Left renal cortex interstitium (tissue), 4 donors: ENCODE measurements at places on chromosomes 4 and X. TPM values are rescaled to one million over a fixed set of nuclear protein-coding genes. Genes with fewer than 3 reads are reported as not detected.

GRCh38 chrX:72097098-72097497 lies 34.6 kb downstream of the RTL5 start:
- no peak for DNase-seq

DNA sequence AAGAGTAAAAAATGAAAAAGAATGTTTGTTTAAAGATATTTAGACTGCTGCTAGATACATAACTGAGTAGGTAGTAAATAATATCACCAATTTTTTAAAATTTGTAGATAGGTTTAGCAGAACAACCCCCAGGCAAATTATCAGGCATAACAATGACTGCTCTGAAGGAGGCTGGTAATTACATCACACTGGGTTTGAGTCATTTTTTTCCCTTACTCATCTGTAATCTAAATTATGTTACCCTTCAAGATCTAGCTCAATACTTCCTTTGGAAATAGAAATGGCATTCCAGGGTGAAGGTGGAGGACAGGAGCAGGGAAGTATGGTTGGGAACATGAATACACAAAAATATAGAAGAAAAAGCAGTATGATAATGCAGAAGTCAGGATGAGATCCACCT lies 431.6 kb upstream of the MAOA start:
- no peak for DNase-seq

DNA sequence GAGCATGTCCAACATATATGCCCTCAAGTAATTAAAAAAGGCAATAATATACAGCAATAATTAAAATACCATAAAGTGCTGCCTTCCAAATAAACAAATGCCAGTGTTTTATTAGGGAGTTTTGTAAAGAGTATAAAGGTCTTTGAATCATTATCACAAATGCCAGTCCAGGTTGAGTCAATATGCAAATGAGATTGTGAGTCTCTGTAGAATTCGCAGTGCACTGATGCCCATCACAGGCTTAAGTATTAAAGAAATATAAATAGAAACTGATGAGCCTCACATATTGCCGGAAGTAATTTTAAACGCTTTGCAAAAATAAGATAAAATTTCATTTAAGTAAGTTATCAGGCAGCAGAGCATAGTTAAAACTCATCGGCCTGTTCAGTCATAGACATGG lies 205.0 kb upstream of the TECRL start:
- DNase-seq, result no peak

DNA sequence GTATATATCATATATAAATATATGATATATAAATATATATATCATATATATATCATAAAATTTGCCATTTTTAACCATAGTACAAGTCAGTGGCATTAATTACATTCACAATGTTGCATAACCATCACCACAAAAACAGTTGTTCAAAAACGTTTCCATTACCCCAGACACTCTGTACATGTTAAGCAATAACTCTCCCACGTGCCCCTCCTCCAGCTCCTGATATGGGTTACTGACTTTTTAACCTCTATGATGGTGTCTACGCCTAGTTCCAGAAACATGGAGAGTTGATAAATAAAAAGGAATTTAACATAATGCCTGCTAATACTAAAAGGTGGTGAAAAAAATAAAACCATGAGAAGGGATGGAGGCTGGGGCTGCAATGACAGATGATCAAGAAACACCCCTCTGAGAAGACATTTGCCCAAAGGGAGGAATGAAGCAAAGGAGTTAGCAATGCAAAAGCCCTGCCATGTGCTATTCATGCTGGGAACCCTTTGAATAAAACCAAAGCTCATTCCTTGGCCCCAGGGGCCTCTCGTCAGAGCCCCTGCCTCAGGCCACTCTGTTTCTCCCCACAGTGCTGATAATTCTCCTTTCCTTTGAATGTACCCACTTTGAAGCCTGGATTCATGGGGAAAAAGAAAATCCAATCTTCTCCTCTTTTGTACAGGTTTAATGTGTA lies 144.3 kb downstream of the NWD2 start:
- DNase-seq, result no peak

DNA sequence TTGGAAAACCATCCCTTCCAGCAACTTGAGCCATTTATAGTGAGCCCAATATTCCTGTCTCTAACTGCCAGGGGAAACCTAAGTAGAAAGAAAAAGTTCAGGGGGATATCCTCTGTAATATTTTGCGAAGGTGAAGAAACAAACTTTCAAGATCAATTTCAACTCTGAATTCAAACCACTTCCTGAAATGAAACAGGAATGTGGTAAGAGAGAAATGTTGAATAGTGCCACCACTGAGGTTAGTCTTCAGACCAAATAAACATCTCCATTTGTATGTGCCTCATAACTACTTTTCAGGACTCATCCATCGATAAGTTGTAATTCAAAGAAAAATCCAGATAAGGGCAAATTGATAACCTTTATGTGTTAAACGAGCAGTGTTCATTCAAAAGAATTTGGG lies 128.7 kb downstream of the GABRB1 start:
- DNase-seq, result no peak

DNA sequence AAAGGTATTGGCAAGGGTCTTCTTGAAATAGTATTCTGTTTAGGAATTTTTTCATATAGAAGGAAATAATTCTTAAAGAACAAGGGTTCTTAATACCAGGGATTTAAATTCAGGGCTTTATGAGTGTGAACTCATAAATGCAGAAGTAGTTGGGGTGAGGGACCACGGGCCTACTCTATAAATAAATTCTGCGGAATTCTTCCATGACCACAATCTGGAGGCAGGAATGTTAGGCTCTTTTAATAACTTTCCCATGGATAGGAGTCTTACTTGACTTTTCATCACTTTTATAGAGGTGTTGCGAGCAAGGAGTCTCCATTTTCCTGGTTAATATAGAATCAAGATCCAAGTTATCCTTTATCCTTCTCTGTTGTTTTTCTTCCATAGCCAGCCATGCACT lies 76.7 kb upstream of the SLC4A4 start:
- no peak for DNase-seq

DNA sequence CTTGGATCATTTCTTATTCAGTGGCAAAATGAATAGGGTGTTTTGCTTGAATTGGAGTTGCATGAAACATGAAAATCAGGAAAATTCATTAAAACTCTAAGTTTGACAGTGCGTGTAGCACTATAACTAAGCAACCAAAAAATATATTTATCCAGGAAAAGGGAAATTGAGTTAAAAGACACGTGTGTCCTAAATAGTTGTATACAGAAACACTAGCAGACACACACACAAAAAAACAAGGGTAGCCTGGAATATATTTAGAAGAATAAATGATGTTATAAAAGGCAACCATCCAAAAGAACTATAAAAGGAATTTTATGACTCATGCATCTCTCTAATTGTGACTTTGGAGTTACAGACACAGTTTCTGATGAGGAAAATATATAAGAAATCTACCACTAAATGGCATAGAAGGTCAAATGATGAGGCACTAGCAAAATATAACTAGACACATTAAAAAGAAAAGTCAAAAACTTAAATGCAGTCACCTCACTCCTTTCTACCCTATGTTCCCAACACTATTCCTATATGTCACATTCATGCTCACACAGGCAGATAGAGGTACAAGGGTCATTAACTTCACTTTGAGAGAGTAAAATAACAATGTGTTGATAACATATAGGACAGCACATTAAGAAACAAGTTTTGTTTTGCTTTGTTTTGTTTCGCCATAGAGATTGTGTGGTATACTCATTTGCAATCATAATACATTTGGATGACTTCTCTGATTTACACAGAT lies 793.6 kb upstream of the INTU start:
- no peak for DNase-seq

DNA sequence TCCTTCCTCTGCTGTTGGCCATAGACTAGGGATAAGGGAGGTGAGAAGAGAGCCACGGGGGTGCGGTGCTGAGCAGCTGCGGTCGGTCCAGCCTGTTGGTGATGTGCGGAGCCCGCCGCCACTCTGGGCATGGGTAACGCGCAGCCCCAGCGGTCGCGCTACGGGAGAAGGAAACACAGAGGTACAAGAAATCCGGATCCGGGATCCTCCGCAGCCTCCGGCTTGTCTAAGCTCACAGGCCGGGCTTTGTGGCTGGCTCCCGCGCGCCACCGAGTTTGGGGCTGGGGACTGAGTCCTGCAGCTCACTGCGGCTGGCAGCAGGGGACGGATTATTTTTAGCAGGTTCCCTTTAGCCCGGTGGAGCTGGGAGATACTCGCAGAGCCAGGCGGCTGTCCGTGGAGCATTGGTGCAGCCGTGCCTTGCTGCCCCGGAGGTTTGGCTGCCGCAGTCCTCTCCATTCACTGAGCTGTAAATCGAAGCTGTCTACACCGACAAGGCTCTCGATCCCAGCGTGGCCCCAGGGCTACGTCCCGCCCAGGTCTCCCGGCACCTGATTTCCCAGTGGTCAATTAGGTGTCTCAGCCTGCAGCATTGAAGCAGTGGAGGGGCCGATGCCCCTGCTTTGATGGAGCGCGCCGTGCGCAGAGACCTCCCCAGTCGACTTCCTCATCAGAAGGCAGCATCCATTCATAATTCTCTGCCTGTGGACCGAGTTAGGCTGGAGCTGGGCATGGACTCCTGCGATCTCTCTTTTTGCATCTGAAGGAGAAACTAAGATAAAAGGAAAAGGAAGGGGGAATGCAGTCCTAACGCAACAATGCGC lies 81.9 kb upstream of the SCML1 start:
- DNase-seq, result no peak

DNA sequence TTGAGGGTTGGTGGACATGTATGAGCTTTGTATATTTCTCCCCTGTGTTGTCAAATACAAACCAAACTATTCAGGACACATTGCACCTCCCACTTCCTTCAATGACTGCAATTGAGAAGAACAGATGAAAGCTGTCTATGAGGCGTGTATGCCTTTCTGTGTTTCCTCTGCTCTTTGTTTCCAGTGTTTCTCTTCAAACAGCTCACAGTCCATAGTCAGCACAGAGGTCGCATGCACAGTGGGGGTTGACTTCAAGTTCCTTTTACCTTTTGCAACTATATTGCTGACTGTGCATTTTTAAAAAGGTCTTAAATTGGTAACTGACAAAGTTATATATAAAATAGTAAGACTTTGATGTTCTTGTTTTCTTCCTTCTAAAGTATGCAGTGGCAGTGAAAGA lies 957.8 kb downstream of the C4orf33 start:
- DNase-seq, result no peak

DNA sequence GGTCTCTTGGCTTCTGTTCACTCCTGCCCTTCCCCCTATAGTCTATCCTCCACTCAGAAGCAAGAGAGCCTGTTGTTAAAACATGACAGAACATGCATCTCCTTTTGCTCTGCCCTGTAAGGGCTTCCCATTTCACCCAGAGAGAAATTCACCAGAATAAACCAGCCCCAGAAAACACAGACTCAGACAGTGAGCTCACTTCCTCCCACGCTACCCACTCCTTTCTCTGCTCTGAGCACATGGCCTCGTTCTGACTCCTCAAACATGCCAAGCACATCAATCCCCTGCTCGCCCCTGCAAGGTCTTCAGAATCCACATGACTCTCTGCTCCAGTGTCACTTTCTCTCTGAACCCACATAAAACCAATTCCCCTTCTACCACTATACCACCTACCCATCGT lies 50.4 kb downstream of the MID1 start:
- DNase-seq, result no peak

DNA sequence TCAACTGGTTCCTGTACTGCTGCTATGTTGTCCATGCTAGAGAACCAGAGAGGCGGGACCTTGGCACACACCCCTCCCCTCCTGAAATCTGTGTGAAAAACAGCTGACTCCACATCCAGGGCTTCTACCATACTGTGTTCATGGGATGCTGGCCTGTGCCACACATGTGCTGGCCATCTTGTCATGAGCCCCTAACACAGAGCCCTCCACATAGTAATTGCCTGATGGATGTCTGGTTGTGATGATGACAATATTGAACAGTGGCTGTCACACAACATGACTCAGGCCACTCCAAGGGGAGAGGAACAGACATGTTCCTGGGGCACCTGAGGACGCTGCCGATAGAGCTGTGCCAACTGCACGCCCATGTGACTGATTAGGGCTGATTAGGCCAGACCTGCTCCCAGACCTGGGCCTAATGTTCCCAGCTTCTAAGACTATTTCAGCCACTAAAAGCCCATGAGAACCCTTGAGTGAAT lies 13.1 kb downstream of the SLC25A5 start:
- DNase-seq, result no peak

Gene SGMS2
- polyA plus RNA-seq, result 15.1 TPM

Gene AMOT
- 77.0 TPM for polyA plus RNA-seq

Gene WDR17
- polyA plus RNA-seq, result 8.5 TPM

Gene DDIT4L
- 2.5 TPM for polyA plus RNA-seq

Gene MAGEC3
- polyA plus RNA-seq, result 0.96 TPM
